Thoracic aorta (tissue), 2 donors: ENCODE measurements at places on chromosomes 7 and 10.

DNA sequence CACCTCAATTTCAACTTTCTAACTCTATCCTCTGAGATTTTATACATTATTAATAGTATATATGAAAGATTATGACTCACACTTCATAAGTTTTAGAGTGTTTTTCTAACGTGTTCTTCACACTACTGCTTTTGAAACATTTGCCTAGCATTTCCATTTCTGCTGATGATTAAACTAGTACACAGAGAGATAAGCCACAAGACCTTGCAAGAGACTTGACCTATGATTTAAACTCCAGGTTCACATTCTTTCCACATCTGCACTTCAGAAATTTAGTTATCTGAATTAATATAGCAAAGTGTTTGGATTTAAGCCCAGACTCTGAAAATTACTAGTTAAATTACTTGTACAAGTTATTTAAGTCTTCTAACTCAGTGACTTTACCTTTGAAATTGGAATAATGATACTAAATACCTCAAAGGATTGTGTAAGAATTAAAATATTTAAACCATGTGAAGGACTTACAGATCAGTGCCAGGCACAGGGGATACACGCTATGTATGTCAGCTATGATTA, 66.6 kb downstream of the PCLO start:
- no peak for DNase-seq

- DNase-seq, result no peak
Observed at GRCh38 chr7:134726581-134726980, 52.9 kb upstream of the CALD1 start.

GRCh38 chr10:132884691-132885271, 57.6 kb downstream of the CFAP46 start:
- no peak for DNase-seq

DNA sequence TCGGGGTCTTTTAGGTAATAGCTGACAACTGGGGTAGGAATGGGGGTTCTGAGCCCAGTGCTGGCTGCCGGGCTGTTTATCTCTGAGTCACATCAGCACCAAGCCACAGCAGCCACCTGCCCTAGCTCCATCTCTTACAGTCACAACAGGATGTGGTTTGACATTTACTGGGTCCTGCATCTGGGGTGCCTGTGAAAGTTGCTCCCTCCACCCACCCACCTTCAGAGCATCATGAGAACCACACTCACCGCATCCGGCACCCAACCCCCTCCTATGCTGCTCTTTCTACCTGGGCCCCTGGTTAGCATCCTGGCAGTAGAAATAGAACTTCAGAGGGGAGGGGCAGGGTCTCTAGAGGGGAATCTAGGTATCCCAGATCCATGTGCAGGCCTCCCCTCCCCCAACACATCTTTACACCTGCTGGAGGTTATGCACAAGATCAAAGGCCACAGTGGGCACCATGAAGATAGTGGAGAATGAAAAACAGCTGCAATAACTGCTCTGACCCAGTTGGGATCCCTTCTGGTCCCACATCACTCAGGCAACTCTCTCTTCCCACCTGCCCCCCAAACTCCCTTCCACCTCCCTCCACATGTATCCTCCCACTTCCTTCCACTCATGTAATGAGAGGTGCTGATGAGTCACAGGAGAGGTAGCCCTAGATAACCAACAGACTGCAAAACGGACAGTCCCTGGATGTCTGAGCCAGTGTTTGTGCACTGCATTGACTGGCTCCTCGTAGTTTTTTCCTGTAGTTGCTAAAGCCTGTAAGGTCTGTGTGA, 38.2 kb downstream of the PRSS2 start:
- no peak for DNase-seq
